ENCODE measurements at places on chromosomes 3 and 15. TPM values are rescaled to one million over a fixed set of nuclear protein-coding genes. Genes with fewer than 3 reads are reported as not detected.

FANCD2OS gene
- not detected for total RNA-seq

TRPM1 gene
- 0.06 TPM for total RNA-seq

MB21D2 gene
- 2.7 TPM for total RNA-seq

GPR160 gene
- 3.6 TPM for total RNA-seq

CIDEC gene
- not detected for total RNA-seq

DNA sequence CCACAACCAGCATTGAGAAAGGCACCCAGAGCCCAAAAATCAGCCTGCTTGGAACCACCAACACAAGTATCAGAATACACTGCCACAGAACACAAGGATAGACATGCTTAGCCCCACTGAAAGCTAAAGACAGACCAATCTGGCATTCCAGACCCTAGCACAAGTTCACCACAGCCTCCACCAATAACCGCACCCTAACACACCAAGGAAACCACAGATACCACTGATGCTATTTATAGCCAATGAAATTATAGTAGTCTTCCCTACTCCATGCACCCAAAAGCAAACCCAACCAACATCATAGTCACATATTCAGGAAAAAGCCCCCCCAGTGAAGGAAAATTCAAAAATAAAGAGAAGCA lies 83.9 kb upstream of the STT3B start:
- H3K4me3 ChIP-seq: no peak overlapping the region
- peaks cover 7% of the 10 kb centered on the region for H3K36me3 ChIP-seq
- H3K27ac ChIP-seq: peak overlapping the region; percentile 2
- no peaks in the 10 kb centered on the region for H3K27me3 ChIP-seq
- H3K4me1 ChIP-seq: peaks cover 11% of the 10 kb centered on the region
- DNase-seq: no peak

- H3K4me3 ChIP-seq: no peak overlapping the region
- peaks cover 13% of the 10 kb centered on the region for H3K36me3 ChIP-seq
- H3K27ac ChIP-seq: no peak overlapping the region
- no peak for DNase-seq
- no peaks in the 10 kb centered on the region for H3K27me3 ChIP-seq
Measured at GRCh38 chr3:27859821-27860220, 137.7 kb upstream of the EOMES start.

GRCh38 chr3:101812895-101813294 lies 33.9 kb downstream of the NXPE3 start:
- no peak for DNase-seq
- no peak overlapping the region for H3K4me3 ChIP-seq
- H3K27me3 ChIP-seq: no peaks in the 10 kb centered on the region

DNA sequence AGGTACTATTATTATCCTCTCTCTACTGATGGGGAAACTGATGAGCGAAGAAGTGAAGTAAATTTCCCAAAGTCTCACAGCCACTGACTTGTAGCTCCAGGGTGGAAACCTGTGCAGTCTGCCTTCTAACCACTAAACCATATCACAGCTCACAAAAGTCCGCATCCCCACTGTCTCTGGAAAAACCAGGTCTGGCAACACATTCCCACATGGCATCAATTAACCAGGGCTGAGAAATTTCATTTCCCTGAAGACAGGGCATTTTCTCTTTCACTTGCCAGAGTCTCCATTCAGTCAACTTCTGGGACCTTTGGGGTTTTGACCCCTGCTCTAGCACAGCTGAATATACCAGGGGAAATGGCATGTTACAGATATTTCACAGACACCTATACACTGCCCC lies 26.5 kb downstream of the FBXO40 start:
- H3K27ac ChIP-seq: no peak overlapping the region
- no peak overlapping the region for H3K4me3 ChIP-seq
- no peaks in the 10 kb centered on the region for H3K36me3 ChIP-seq
- H3K27me3 ChIP-seq: peaks cover 13% of the 10 kb centered on the region
- DNase-seq: no peak
- H3K4me1 ChIP-seq: no peaks in the 10 kb centered on the region

GRCh38 chr15:57220205-57220604 lies 156.1 kb upstream of the CGNL1 start:
- no peaks in the 10 kb centered on the region for H3K27me3 ChIP-seq
- H3K4me3 ChIP-seq: no peak overlapping the region
- no peaks in the 10 kb centered on the region for H3K4me1 ChIP-seq
- DNase-seq: no peak
- H3K36me3 ChIP-seq: no peaks in the 10 kb centered on the region
- H3K27ac ChIP-seq: no peak overlapping the region

- H3K4me1 ChIP-seq: peaks cover 4% of the 10 kb centered on the region
- no peak overlapping the region for H3K27ac ChIP-seq
- DNase-seq: no peak
- no peaks in the 10 kb centered on the region for H3K36me3 ChIP-seq
- H3K27me3 ChIP-seq: no peaks in the 10 kb centered on the region
Measured at GRCh38 chr3:38049358-38050126, 10.5 kb downstream of the DLEC1 start.
